Occipital lobe (tissue), 3 donors: ENCODE measurements at places on chromosomes 4 and X. TPM values are rescaled to one million over a fixed set of nuclear protein-coding genes. Genes with fewer than 3 reads are reported as not detected.

The PF4V1 gene
- 2.5 TPM for total RNA-seq

The GAGE2A gene
- not detected for total RNA-seq

The ABCG2 gene
- 25.1 TPM for total RNA-seq

The GPC3 gene
- 5.3 TPM for total RNA-seq

The PTCHD1 gene
- total RNA-seq: 14.0 TPM

The PCDH18 gene
- total RNA-seq: 26.0 TPM

The SPIN2B gene
- total RNA-seq: 7.3 TPM

The PGAM4 gene
- total RNA-seq: not detected

The MAGED4B gene
- total RNA-seq: 119 TPM

The TMEM31 gene
- total RNA-seq: not detected

The CDX4 gene
- not detected for total RNA-seq

The MAGEB10 gene
- not detected for total RNA-seq

The CT45A3 gene
- not detected for total RNA-seq

The KLB gene
- total RNA-seq: not detected

The GRIA2 gene
- total RNA-seq: 585 TPM

The P2RY10 gene
- not detected for total RNA-seq

The CXXC4 gene
- total RNA-seq: 128 TPM

The ZNF674 gene
- 13.9 TPM for total RNA-seq

The TLR1 gene
- 10.5 TPM for total RNA-seq

The PDZD4 gene
- 148 TPM for total RNA-seq

The CCNA2 gene
- 8.0 TPM for total RNA-seq

The NR3C2 gene
- total RNA-seq: 10.9 TPM

The PDGFRA gene
- total RNA-seq: 74.7 TPM

The APLN gene
- total RNA-seq: 2.7 TPM

The CTAG1A gene
- total RNA-seq: not detected

The PDHA2 gene
- total RNA-seq: not detected

The PAGE2 gene
- not detected for total RNA-seq

The SPOCK3 gene
- 15.1 TPM for total RNA-seq

The CCSER1 gene
- 246 TPM for total RNA-seq

The PCYT1B gene
- total RNA-seq: 22.5 TPM

The FAM241A gene
- total RNA-seq: 10.6 TPM

The INTU gene
- 36.3 TPM for total RNA-seq

The XG gene
- total RNA-seq: not detected

The SHOX gene
- total RNA-seq: under 0.01 TPM

The COPS4 gene
- 155 TPM for total RNA-seq

The TMSB15C gene
- total RNA-seq: 43.8 TPM

The SLC25A4 gene
- 31.0 TPM for total RNA-seq

The PTTG2 gene
- total RNA-seq: not detected

The PAGE5 gene
- total RNA-seq: not detected
